ENCODE measurements at places on chromosomes 7 and 10. TPM values are rescaled to one million over a fixed set of nuclear protein-coding genes. Genes with fewer than 3 reads are reported as not detected.

- DNase-seq = no peak
These were observed 7.1 kb downstream of the AGMO start for GRCh38 chr7:15554744-15555143.

- DNase-seq = no peak
These were observed 1.3 kb upstream of the GRK5 start for GRCh38 chr10:119205894-119206602.

DNA sequence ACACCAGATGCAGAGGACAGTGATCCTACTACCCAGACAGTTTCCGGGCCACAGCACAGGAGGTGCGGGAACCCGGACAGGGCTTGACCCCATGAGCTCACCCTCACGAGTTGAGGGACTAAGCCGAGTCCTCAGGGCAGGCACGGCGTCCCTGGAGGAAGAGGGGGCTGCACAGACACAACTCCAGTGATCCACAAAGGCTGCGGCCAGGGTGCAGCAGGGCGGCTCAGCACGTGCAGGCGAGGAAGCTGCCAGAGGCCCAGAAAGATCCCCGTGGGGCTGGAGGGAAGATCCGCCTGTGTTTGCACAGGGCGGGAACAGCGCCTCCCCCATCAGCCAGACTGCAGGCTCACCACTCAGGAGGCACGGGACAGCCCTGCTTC, 45.9 kb upstream of the TMEM72 start:
- no peak for DNase-seq

GRCh38 chr10:17781856-17782255, 27.3 kb upstream of the MRC1 start:
- DNase-seq = no peak

DNA sequence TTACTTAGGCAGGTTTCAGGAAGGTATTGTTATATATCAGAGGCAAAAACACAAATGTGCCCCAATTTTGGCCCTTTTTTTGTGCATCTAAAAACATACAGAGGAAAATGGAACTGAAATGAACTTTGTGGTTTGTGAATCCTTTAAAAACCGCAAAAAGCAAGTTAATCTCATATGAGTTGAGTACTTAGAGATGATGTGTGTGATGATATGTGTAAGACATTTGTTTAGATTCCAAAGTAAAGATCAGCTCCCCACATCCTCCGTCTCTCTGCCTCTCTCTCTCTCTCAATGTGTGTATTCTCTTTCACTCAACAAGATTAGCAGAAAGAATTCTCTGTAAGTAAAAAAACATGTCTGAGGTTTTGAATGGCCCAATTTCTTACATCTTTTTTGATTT, 201.9 kb downstream of the MALRD1 start:
- DNase-seq = no peak

The DGKB gene
- total RNA-seq = not detected

The ERVW-1 gene
- not detected for total RNA-seq

Data from pulmonary artery endothelial cell (primary cell).